RPMI8226 (cell line): ENCODE measurements at places on chromosomes 12 and 14.

GRCh38 chr12:29147731-29148595 is 1.1 kb upstream of the FAR2 start:
- no peak for DNase-seq

- DNase-seq, result no peak
These were observed 5.7 kb downstream of the GNG2 start for GRCh38 chr14:51865953-51866747.

- no peak for DNase-seq
These were observed 72.9 kb downstream of the DENND5B start for GRCh38 chr12:31517994-31518393.

DNA sequence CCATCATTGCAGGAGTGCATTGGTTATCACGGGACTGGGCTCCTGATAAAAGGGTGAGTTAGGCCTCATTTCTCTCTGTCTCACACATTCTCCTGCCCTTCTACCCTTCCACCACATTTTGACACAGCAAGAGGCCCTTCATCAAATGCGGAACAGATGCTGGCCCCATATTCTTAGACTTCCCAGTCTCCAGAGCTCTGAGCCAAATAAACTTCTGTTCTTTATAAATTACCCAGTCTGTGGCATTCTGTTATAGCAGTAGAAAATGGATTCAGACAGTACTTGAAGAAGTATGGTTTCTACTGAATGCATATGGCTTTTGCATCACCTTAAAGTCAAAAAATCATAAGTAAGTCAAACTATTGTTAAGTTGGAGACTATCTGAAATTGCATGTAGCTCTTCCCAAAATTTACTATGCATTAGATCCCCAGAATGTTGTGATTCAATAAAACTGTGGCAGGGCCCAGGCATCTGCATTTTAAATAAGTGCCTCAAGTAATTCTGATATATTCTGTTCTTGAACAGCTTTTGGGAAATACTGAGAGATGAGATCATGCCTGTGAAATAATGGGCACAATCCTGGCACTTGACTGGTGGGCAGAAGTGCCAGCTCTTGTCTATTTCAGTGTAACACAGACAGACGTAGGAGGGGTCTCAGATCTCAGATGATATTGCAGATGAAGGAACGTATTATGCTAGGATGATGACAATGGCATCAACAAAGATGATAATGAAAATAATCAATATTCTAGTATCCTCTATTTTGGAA is 68.2 kb downstream of the E2F7 start:
- DNase-seq, result no peak

DNA sequence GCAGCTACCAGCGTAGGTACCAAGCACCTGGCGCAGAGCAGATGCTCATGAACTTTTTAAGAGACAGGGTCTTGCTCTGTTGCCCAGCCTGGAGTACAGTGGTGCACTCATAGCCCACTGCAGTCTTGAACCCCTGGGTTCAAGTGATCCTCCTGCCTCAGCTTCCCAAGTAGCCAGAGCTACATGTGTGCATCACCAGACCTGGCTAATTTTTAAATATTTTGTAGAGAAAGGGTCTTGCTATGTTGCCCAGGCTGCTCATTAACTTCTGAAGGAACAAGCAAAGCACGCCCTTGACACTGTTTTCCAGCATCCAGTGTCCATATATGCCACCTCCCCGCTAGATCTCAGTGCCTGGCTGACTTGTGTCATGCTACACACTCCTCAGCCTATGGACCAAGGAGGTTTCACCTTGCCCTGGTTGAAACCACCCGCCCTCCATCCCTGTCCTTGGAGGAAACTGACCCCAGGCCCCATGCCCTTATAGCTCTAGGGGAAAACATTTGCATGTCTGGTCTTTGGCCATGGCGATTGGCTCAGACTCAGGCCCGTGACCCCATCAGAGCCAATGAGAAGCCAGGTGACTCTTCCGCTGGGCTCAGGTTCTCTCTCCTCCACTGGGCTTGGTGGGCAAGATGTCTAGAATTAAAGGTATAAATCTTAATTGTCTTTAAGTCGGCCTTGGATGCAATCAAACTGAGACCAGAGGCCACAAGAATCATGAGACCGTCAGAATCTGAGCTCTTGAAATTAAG is 26.3 kb downstream of the TESC start:
- no peak for DNase-seq

GRCh38 chr14:68263563-68264259 is 444.1 kb downstream of the RAD51B start:
- peak; percentile 51 for DNase-seq

DNA sequence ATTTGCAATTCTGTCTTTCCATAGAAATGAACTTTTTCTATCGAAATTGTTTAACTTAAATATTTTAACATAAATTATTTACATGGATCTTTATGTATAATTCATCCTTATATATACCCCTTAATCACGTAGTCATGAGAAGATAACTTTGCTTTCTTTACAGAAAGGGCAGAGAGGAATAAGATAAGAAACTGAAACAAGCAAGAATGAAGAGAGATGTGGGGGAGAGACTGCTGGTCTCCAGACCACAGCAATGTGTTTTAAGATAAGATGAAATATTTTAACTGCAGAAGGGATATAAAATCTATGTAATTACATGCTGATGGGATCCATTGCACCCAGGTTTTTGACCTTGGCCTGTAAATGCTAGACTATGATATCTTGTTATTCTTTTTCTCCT is 34.7 kb upstream of the DNM1L start:
- no peak for DNase-seq

GRCh38 chr14:64817631-64818030 is 62.1 kb downstream of the SPTB start:
- DNase-seq, result no peak

- DNase-seq, result no peak
These were observed 24.5 kb upstream of the OVCH1 start for GRCh38 chr12:29521951-29522350.

GRCh38 chr14:68106456-68106855 is 286.9 kb downstream of the RAD51B start:
- DNase-seq, result no peak
